ENCODE measurements at places on chromosomes 3 and 15.

GRCh38 chr3:39128951-39129350 lies 21.5 kb downstream of the TTC21A start:
- no peaks in the 10 kb centered on the region for H3K27me3 ChIP-seq
- no peak overlapping the region for H3K27ac ChIP-seq
- DNase-seq, result no peak
- H3K4me3 ChIP-seq, result no peak overlapping the region
- no peaks in the 10 kb centered on the region for H3K36me3 ChIP-seq

- peaks cover 12% of the 10 kb centered on the region for H3K4me1 ChIP-seq
- DNase-seq, result no peak
- H3K36me3 ChIP-seq, result no peaks in the 10 kb centered on the region
Measured at GRCh38 chr3:13050446-13050845, 22.8 kb downstream of the IQSEC1 start.

GRCh38 chr15:99481951-99482230 lies 83.9 kb upstream of the MEF2A start:
- H3K4me1 ChIP-seq, result peaks cover 29% of the 10 kb centered on the region
- no peak overlapping the region for H3K4me3 ChIP-seq
- no peaks in the 10 kb centered on the region for H3K36me3 ChIP-seq
- no peak overlapping the region for H3K27ac ChIP-seq
- no peak for DNase-seq

DNA sequence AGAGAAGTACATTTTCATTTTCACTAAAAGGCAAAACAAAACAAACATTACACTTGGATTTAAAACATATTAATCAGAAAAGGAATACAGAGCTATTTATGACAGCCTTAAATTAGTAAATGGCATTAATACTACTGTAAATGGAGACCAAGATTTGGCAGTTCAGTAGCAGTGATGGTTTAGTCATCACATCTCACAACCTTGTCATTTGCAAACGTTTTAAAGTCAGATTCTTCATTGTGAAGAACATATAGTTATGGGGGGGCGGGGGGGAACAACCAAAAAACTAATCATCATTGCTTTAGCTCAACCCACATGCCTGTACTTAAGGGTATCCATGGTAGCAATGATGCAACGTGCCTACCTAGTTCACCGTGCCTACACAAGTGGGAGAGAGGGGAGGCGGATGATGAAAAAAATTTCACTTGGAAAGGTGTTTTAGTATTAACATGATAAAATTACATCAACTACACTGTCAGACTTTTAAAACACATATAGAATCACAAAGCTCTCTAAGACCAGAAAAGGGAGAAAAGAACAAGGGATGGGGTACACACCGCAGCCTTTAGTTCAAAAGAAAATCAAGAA lies 40.1 kb downstream of the DLG1 start:
- no peaks in the 10 kb centered on the region for H3K36me3 ChIP-seq
- peaks cover 62% of the 10 kb centered on the region for H3K4me1 ChIP-seq
- H3K27ac ChIP-seq, result no peak overlapping the region
- DNase-seq, result no peak
- no peaks in the 10 kb centered on the region for H3K27me3 ChIP-seq

DNA sequence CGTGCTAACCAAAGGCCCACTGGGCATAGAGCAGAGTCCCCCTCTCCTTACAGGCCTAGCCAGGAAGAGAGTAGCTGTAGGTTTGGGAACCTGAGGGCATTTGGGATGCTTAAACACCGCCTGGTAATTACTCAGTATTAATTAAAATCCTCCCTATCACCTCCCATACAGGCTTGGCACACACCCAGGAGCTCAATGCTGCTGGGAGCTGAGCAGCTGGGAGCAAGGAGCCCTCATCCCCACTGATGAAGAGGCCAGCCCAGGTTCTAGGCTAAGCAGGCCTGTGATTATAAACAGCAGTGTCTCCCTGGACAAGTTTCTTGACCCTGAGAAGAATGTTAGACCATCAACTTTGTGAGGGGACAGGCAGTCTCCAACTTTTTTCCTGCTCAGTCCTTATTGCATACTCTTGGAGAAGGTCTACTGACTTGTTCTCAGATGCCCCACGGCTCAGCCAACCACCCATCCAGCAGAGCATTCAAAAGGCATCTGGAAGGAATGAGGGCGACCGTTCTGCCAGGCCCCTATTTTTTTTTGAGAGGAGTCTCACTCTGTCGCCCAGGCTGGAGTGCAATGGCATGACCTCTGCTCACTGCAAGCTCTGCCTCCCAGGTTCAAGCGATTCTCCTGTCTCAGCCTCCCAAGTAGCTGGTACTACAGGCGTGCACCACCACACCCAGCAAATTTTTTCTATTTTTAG lies 1.3 kb upstream of the PRKAR2A start:
- H3K27ac ChIP-seq, result no peak overlapping the region
- H3K27me3 ChIP-seq, result no peaks in the 10 kb centered on the region
- peaks cover 29% of the 10 kb centered on the region for H3K4me1 ChIP-seq
- H3K4me3 ChIP-seq, result no peak overlapping the region
- H3K36me3 ChIP-seq, result peaks cover 4% of the 10 kb centered on the region

DNA sequence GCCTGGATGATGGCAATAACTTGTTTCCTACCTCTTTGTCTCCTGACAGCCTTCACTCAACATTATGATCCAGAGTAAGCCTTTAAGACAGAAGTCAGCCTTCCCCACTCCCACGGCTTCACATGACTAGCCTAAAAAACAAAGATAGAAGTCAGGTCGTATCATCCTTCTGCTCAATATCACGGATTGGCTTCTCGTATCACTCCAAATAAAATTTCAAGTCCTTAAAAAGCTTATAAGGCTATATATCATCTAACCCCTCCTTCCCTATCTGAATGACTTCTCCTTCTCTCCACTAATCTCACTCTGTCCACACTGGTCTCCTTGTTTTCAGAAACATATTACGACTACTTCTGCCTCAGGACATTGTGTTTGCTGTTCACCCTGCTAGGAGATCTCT lies 47.7 kb upstream of the AP4E1 start:
- no peak for DNase-seq
- H3K36me3 ChIP-seq, result no peaks in the 10 kb centered on the region
- no peaks in the 10 kb centered on the region for H3K4me1 ChIP-seq
- no peak overlapping the region for H3K27ac ChIP-seq

DNA sequence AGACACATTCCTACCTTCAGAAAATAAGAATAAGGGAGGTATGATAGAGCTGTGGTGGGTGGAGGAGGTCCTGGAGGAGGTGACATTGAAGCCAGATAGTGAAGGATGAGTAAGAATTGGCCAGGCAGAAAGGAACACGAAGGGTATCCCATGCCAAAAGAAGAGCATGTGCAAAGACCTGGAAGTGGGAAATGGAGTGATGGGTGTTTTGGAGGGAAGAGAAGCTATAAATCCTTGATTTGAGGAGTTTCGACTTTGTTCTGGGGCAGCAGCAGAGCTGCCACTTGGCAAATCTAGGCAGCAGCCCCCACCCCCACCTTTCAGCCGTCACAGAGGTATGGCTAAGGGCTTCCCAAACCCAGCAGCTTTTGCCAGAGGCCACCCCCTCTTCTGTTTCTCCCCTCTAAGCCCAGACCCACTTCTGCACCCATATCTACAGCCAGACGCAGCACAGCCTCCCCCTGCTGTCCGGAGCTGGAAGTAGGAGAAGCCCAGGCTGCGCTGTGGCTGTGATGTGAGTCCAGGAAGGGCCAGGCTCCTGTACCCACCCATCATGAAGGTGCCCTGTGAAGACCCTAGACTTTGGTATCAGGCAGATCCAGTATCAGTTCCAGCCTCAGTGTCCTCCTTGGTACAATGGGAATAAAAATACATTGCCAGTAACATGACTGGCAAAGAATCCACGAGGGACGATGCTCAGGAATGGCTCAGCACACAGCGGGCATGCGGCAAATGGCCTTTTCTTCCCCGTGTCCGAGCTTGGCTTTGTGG lies 188.7 kb upstream of the LINGO1 start:
- no peaks in the 10 kb centered on the region for H3K36me3 ChIP-seq
- H3K27me3 ChIP-seq, result peaks cover 35% of the 10 kb centered on the region
- no peak overlapping the region for H3K4me3 ChIP-seq
- no peaks in the 10 kb centered on the region for H3K4me1 ChIP-seq
- H3K27ac ChIP-seq, result no peak overlapping the region

- H3K36me3 ChIP-seq, result no peaks in the 10 kb centered on the region
- no peaks in the 10 kb centered on the region for H3K4me1 ChIP-seq
- peaks cover 2% of the 10 kb centered on the region for H3K27me3 ChIP-seq
- no peak for DNase-seq
- no peak overlapping the region for H3K4me3 ChIP-seq
Measured at GRCh38 chr3:41044523-41044922, 154.8 kb upstream of the CTNNB1 start.

GRCh38 chr15:89101302-89102193 lies 13.3 kb downstream of the ABHD2 start:
- peaks cover 17% of the 10 kb centered on the region for H3K36me3 ChIP-seq

DNA sequence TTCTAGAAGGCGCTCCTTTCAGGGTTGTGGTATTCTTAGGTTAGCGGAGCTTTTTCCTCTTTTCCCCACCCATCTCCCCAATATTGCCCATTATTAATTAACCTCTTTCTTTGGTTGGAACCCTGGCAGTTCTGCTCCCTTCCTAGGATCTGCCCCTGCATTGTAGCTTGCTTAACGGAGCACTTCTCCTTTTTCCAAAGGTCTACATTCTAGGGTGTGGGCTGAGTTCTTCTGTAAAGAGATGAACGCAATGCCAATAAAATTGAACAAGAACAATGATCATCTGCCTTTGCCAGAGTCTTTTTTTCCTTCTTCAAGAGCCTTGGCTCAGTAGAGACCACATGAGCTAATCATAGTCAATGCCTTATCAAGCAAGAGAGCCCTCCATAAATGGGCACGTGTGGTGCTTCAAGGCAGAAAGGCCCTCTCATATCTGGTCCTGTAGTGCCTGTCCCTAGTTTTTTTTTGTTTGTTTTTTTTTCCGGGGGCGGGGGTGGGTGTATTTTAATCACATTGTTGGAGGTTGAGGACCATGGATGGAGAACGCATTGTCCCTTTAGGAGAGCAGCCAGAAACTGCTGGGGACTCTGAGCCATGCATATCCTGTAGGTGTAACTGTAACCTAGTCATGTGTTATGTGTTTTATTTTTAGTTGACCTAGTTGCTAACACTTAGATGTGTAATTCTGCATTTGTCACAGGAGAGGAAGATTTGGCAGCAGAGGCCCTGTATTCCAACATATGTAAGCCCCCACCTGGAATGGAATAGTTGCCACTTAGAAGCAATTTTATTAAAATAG lies 64.7 kb upstream of the ACAD9 start:
- peaks cover 4% of the 10 kb centered on the region for H3K4me1 ChIP-seq
- H3K4me3 ChIP-seq, result no peak overlapping the region
- DNase-seq, result no peak
- H3K27ac ChIP-seq, result no peak overlapping the region
- peaks cover 47% of the 10 kb centered on the region for H3K36me3 ChIP-seq
- H3K27me3 ChIP-seq, result no peaks in the 10 kb centered on the region

GRCh38 chr3:184380185-184380626 lies 352 bp downstream of the CHRD start:
- DNase-seq, result peak; percentile 51
- H3K4me3 ChIP-seq, result no peak overlapping the region
- no peak overlapping the region for H3K27ac ChIP-seq
- H3K36me3 ChIP-seq, result no peaks in the 10 kb centered on the region

- no peak overlapping the region for H3K4me3 ChIP-seq
- H3K27ac ChIP-seq, result no peak overlapping the region
- DNase-seq, result no peak
- no peaks in the 10 kb centered on the region for H3K36me3 ChIP-seq
- H3K4me1 ChIP-seq, result peaks cover 23% of the 10 kb centered on the region
Measured at GRCh38 chr15:42602501-42602900, 27.1 kb downstream of the STARD9 start.

GRCh38 chr3:117355566-117355965 lies 646.0 kb downstream of the TUSC7 start:
- H3K27me3 ChIP-seq, result no peaks in the 10 kb centered on the region
- no peaks in the 10 kb centered on the region for H3K36me3 ChIP-seq
- no peak for DNase-seq
- no peak overlapping the region for H3K4me3 ChIP-seq
